ENCODE measurements at places on chromosomes 5 and 9.
A peak's percentile ranks its signal among the peaks of the same experiment; 100 is the strongest.

- no peak for DNase-seq
Measured at GRCh38 chr5:142514196-142514595, 171.7 kb downstream of the FGF1 start.

DNA sequence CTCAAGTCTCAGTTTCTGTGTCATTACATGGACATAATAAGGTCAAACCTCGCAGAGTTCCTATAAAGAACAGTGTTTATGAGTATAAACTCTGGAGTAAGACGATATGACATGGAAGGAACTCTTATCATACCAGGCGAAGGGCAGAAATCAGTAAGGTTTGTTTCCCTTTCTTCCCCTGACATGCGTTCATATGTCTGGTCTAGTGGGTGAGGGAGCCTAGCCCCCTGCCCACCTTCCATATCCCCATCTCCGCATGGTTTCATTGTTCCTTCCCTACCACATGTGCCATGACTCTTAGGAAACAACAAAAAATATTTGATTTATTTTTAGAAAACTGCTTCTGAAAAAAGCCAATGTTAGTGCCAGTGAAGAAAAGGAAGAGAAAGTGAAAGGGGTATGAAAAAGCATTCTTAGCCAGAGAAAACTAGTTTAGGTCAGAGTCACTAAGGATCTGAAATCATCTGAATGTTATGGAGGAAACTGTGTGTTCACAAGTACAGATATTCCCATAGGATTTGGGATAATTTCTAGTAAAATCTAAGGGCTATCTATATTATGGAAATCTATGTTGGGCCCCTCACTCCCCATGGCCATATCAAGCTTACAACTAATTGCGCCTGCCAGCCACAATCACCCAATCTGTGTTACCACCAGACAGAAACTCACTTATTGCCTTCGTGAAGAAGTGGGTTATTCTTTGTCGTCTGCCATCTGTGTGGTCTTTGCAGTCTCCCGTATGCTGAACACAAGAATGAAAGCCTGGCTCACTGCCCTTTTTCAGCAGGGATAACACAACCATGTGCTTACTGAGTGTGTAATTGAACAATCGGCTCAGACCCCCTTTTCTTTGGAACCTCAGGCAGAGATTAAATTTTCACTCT is 19.9 kb upstream of the HMHB1 start:
- no peak for DNase-seq

DNA sequence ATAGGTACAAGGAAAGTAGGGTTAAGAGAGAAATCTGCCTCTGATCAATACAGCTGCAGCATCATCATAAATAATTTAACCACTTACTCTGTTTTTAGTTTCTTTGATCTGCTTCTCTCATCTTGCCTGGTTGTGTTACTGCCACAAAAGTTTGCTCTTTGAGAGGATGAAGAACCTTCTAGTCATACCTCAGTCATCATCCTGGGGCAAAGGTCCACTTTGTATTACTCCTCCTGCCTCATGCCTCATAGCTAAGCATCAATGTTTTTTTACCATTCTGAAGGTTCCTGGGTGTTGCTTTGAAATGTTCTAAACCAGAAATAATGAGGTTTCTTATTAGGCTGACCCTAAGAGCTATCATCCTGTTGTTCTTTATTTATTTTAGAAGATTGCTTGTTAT is 17.1 kb upstream of the TRIM36 start:
- no peak for DNase-seq

- DNase-seq = peak; percentile 16
Measured at GRCh38 chr9:122346478-122347347, 24.1 kb upstream of the PTGS1 start.

GRCh38 chr9:1743121-1743960 is 271.8 kb upstream of the SMARCA2 start:
- DNase-seq = no peak

- DNase-seq = peak; percentile 10
Measured at GRCh38 chr5:33565324-33565723, 124.6 kb downstream of the TARS1 start.

- no peak for DNase-seq
Measured at GRCh38 chr5:178201927-178202235, 2.5 kb upstream of the HNRNPAB start.

- DNase-seq = no peak
Measured at GRCh38 chr9:89522261-89522958, 24.5 kb upstream of the SEMA4D start.

DNA sequence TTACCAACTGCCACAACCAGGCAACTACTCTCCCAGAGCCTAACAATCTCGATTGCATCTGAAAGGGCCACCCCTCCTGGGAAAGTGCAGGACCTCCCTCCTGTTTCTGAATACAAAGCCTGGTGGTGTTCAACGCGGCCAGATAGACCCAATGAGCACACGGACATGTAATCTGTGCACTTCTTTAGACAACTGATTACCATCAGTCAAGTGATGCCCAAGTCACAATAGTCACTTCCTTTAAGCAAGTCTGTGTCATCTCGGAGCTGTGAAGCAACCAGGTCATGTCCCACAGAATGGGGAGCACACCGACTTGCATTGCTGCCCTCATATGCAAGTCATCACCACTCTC is 739 bp downstream of the C9orf72 start:
- no peak for DNase-seq

GRCh38 chr9:68705531-68706362 is 707 bp downstream of the PIP5K1B start:
- no peak for DNase-seq

DNA sequence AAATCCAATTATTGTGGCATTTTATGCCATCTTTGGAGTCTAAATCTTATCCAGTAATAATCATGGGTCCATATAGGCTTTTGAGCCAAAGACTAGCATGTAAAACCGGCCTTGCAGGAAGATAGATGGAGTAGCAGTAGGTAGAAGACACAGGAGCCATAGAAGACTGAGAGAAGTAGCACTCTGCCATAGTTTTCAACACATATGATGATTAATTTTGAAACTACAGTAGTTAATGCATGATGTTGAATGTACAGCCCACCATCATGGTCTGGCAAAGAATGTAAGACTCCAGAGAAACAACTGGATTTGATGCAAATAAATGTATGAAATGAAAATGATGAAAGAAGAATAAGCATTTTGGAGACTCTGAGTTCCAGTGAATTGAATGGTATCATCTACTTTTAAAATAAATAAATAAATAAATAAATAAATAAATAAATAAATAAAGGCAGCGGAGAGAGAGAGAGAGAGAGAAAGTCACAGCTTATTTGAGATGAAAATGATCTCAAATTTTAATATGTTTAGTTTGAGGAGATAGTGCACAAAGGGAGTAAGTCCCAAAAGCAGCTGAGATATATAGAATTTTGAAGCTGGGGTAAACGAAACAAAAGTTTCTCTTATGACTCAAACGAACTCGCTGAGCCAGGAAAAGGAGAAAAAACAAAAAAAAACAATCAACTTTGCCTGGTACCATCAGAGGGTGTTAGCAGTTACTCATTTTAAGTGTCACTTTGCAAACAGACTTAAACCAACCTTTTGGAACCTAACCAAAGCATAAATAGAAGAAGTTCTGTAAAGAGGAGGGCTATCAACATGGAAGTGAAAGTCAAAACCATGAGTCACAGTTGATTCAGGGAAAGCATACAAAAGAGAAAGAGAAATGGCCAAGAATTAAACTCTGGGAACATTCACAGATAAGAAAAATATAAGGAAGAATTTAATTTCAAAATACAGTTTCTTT is 388.7 kb downstream of the CETN3 start:
- DNase-seq = no peak

DNA sequence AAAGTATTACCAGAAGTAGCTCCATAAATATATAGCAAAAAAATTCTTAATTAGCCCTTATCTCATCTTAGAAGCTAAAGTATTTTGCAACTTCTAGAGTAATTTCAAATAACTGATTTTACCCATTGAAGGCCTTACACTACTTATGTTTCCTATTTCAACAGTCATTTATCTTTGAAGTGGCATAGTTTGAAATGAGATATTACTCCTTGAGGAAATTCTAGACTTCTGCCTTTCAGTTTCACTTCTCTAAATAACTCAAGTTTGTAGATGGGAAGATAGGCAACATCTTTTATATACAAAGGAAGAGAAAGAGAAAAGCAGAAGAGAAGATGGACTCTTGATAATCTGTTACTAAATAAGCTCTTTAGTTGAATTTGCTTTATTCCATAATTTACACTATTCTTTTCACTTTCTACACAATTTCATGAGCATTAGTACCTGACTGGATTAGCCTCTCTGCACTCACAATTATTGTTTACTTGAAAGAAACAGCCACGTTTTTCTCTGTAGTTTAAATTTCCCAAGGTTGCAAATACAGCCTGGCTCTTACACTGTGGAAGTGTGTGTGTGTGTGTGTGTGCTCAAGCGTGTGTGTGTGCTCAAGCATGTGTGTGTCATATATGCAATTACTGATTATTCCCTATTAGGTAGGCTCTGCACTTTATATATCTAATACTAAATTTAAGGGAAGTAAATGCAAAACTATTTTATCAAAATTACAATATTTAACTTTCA is 60.6 kb upstream of the EMB start:
- DNase-seq = no peak

- DNase-seq = no peak
Measured at GRCh38 chr5:55037046-55037771, 13.2 kb downstream of the GZMK start.

- no peak for DNase-seq
Measured at GRCh38 chr9:7336356-7337065, 463.1 kb downstream of the DMAC1 start.

GRCh38 chr9:121138561-121138960 is 63.1 kb downstream of the RAB14 start:
- no peak for DNase-seq

GRCh38 chr5:9589049-9589835 is 40.9 kb downstream of the TAS2R1 start:
- no peak for DNase-seq

GRCh38 chr5:77906806-77907205 is 130.7 kb upstream of the TBCA start:
- DNase-seq = no peak

DNA sequence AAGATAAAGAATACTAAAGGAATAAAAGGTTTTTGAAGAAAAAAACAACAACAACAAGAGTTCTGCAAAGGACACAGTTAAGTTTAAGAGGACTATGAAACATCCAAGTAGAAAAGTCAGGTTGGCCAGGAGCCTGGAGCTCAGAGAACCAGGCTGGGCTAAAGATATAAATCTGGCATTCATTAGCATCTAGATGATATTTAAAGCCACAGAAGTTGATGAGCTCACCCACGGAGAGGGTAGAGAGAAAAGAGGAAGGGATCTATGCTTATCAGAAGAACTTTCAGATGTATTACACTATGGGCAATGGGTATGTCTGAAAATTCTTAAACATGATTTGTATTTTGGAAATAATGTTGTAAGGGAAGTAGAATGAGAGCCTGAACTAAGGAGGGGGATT is 9.9 kb downstream of the MIER3 start:
- DNase-seq = no peak

GRCh38 chr5:20166456-20166855 is 178.5 kb upstream of the CDH18 start:
- no peak for DNase-seq

DNA sequence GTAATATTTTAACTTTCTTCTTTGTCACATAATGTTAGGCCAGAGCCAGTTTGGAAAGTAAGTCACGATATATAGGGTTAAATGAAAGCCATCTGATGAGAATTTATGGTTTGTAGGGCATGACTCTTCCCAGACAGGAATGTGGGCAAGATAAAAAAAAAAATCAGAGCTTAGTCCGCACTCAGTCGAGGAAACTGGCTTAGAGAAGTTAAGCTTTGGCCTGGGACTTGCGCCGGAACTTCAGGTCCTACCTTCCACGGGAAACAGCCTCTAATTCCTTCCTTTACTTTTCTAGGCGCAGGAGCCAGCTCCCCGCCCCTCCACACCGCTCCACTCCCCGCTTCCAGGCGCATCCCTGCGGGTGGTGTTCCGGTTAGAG is 475 bp downstream of the DDX31 start:
- DNase-seq = no peak

- DNase-seq = no peak
Measured at GRCh38 chr5:127685662-127686061, 17.5 kb upstream of the CCDC192 start.

DNA sequence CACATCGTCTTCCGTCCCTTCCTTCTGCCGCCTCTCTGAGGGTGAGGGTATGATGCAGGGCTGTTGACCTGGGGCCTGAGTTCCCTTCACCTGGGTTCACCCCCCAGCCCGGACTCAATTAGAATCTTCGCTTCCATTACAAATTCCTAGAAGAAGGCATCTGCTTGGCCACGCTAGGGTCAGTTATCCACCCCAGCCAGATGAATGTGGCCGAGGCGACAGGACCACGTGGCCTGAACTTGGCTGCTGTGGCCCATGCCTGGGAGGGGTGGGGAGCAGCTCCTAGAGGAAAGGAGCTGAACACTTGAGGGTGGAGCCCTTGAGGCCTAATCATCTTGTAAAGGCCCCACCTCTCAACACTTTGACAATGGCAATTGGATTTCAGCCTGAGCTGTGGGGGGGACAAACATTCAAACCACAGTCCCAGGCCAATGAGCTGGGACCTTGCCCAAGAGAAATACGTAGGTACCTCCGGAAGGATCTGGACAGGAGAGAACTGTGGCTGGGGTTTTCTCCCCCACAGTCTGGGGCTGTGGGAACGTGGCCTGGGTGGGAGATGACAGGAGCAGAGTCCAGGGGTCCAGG is 90.6 kb upstream of the ADAMTS2 start:
- DNase-seq = no peak

- no peak for DNase-seq
Measured at GRCh38 chr5:158727771-158728311, 371.9 kb downstream of the EBF1 start.

GRCh38 chr5:57721226-57721625 is 238.6 kb upstream of the ACTBL2 start:
- DNase-seq = no peak

- DNase-seq = no peak
Measured at GRCh38 chr5:27462936-27463335, 424.6 kb upstream of the CDH9 start.
